ENCODE measurements at places on chromosomes 6 and 20. TPM values are rescaled to one million over a fixed set of nuclear protein-coding genes. Genes with fewer than 3 reads are reported as not detected.

GCNT2 gene
- 15.8 TPM for total RNA-seq

- no peak for ATAC-seq
Measured at GRCh38 chr20:32019563-32020463, 9.6 kb downstream of the CCM2L start.

DNA sequence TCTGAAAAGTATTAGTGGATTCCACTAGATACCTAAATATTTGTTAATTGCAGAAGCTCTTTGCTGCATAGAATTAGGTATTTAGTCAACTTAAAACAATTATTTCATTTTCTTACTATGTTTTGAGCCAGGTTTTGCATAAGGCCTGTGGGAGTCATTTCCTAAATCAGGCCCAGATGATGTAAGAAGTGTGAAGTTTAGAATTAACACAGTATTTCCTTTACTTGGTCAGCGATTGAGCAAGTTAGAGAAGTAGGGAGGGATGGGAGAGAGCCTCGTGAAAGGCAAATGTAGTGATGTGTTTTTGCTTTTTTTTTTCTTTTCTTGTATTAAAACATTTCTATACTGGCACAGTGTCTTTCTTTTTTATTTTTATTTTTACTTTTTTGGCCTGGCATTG is 711.1 kb downstream of the HDGFL1 start:
- no peak for ATAC-seq

- ATAC-seq: peak; percentile 36
Measured at GRCh38 chr6:151022492-151022891, 157.0 kb downstream of the MTHFD1L start.

DNA sequence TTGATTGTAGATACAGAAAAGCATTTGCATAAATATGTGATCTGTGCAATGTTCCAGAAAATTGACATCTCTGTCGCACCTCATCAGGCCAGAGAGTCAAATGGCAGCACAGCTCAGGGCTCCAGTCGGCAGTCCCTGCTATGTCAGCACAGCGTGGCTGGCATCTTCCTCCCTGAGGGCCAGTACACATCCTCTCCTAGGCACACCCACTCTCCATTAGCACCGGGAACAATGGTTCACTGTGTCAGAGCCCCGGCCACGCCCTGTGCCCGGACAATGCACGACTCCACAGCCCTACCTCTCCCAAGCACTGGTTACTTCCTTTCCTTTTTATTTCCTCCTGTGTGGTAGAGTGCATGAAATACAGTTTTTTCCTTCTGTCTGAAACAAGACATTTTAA is 114.9 kb downstream of the FOXC1 start:
- peak; percentile 53 for ATAC-seq

DNA sequence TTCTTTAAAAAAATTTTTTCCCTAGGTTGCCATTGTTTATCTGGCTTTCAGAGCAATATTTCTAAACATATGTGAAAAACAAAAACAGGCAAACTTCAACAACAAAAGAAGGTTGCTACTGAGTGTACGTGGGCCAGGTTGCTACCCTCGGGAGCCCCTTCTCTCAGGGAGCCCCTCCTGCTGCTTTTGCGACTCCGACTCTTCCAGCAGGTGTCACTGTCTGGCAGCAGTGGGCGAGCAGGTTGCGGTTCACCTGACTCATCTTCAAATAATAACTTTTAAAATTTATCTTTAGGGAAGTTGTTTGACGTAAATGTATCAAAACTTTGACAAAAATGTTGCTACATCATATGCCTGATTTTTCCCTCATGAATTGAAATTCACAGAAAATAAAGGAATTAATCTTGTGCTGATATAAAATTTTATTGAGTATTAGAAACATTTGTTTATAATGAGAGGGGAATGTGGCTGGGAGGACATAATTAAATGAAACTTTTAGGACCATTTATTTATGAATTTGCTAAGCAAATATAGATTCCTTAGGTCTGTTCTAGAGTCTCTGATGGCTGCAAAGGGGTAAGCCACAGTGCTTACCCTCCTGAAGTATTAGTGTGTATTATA is 138.8 kb downstream of the HIVEP1 start:
- no peak for ATAC-seq

GRCh38 chr20:47455133-47456040 is 46.3 kb upstream of the NCOA3 start:
- ATAC-seq: no peak

GRCh38 chr6:30913721-30914075 is 340 bp upstream of the VARS2 start:
- peak; percentile 33 for ATAC-seq

DNA sequence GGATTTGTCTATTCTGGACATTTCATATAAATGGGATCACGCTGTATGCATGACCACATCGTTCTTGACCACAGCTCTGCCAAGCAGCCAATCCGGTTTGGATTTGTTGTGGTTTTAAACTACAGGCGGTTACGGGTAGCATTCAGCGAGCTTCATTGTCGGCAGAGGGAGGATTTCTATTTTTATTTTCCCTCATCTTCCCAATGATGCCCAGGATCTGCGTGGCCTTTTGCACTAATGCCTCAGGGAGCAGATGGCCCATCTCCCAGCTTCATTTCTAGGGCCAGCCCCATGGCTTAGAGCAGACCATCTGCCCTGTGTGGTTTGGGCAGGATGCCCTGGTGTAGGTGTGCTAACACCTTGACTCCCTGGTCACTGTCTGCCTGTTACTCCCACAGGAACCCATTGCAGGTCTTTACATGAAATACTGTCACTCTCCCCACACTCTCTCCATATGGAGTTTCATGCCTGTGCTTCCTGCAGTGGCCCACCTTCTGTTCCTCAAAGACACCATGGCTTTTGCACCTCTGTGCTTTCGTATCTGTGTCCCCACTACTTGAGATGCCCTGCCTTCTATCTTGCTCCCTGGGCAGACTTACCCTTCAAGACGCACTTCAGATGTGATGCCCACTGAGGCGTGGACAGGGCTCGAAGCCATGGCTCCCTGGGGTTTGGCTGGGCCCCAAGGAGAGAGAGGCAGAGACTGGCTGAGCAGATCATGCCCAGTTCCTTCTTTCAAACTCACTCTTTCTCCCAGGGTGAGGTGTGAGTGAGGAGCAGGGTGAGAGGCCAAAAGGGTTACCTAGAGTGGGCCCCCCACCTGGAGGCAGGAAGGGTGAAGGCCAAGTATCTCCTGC is 26.0 kb downstream of the SDCBP2 start:
- no peak for ATAC-seq

DNA sequence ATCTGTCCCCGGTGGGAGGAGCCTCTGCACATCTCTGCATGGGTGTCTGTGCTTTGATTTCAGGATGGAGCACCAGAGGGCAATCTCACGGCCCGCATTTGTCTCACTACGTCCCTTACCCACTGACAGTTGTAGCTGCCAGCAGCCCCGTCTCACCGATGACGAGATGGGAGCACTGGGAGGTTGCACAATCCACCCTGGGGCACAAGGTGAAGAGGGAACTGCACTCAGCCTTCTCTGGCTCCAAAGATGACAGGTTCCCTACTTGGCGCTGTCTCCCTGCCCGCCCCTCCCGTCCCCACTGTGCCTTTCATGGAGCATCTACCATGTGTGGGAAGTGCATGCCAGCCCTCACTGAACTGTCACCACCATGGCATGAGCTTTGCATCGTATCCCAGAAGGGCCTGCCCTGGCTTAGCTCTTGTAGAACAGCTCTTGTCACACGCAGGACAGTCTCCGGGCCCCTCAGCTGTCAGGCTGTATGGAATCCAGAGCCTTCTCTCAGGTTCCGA is 99.9 kb upstream of the PMEPA1 start:
- ATAC-seq: no peak
